ENCODE measurements at places on chromosomes 7 and 10. TPM values are rescaled to one million over a fixed set of nuclear protein-coding genes. Genes with fewer than 3 reads are reported as not detected.

- no peaks in the 10 kb centered on the region for H3K36me3 ChIP-seq
- peak overlapping the region; percentile 73 for H3K4me3 ChIP-seq
- H3K27ac ChIP-seq: no peak overlapping the region
- H3K27me3 ChIP-seq: peaks cover 24% of the 10 kb centered on the region
Observed at GRCh38 chr10:68560943-68561864, 1.1 kb downstream of the TET1 start.

GRCh38 chr10:102230264-102230860 lies 4.3 kb downstream of the ELOVL3 start:
- DNase-seq: peak; percentile 68
- H3K36me3 ChIP-seq: no peaks in the 10 kb centered on the region
- H3K4me1 ChIP-seq: peaks cover 29% of the 10 kb centered on the region
- peak overlapping the region; percentile 60 for H3K4me3 ChIP-seq
- H3K27ac ChIP-seq: peak overlapping the region; percentile 5
- no peaks in the 10 kb centered on the region for H3K27me3 ChIP-seq

- H3K27ac ChIP-seq: no peak overlapping the region
- H3K27me3 ChIP-seq: no peaks in the 10 kb centered on the region
- DNase-seq: no peak
- no peak overlapping the region for H3K4me3 ChIP-seq
Observed at GRCh38 chr10:74651565-74651964, 174.8 kb upstream of the KAT6B start.

- no peak overlapping the region for H3K27ac ChIP-seq
- no peaks in the 10 kb centered on the region for H3K27me3 ChIP-seq
- H3K4me1 ChIP-seq: no peaks in the 10 kb centered on the region
Observed at GRCh38 chr10:66678521-66678920, 247.3 kb upstream of the LRRTM3 start.

DNA sequence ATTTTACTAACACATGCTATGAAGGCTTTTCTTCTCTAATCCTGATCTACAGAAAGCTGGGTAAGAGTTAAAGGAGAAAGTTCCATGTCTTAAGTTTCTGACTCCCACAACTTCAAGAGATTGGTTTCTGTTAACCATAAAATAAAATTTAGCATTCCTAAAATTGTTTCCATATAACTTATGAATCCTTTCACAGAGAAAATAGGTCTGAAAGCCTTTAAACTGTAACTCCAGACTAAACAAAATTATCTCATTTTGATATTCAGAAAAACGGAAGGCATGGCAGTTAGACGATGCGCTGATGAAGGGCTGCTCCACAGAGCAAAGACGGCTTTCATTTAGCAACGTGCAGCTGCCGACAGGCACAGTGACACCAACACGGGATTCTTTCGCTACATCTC lies 133.3 kb downstream of the SLC25A13 start:
- peaks cover 8% of the 10 kb centered on the region for H3K36me3 ChIP-seq
- DNase-seq: no peak
- H3K4me1 ChIP-seq: no peaks in the 10 kb centered on the region
- H3K4me3 ChIP-seq: no peak overlapping the region

- no peak overlapping the region for H3K27ac ChIP-seq
- no peak for DNase-seq
- H3K36me3 ChIP-seq: peaks cover 21% of the 10 kb centered on the region
- H3K4me1 ChIP-seq: no peaks in the 10 kb centered on the region
- no peaks in the 10 kb centered on the region for H3K27me3 ChIP-seq
Observed at GRCh38 chr7:80206763-80207162, 72.1 kb downstream of the GNAI1 start.

DNA sequence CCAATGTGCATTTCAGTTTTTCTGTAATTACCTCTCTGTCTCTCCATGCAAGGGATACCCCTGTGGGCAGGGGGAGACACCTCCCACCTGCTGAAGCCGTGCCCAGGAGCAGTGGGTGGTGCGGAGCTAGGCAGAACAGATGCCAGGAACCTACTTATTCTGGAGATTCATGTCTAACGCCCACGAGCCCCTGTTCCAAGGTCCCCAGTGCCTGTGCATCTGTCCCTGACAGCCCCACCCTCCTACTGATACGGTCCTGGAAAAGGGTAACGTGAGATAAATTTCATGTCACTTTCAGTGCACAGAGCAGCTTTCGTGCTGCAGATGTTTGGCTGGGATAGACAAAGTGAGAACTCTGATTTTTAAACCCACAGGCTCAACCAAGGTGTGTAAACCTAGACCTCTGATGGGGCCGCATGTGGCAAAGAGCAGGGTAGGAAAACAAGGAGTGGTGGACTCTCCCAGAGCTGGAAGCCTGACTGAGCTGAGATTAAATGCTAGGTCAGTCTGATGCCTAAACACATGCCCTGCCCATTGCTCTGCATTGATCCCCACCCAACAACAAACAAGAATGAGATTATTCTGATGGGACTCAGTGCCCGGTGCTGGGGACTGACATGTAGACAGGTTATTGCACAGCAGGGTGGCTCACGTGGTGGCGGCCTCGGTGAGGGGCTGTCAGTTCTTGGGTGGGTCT lies 123.6 kb upstream of the GDF10 start:
- DNase-seq: no peak
- no peak overlapping the region for H3K27ac ChIP-seq
- H3K36me3 ChIP-seq: no peaks in the 10 kb centered on the region
- no peaks in the 10 kb centered on the region for H3K27me3 ChIP-seq
- no peaks in the 10 kb centered on the region for H3K4me1 ChIP-seq

DNA sequence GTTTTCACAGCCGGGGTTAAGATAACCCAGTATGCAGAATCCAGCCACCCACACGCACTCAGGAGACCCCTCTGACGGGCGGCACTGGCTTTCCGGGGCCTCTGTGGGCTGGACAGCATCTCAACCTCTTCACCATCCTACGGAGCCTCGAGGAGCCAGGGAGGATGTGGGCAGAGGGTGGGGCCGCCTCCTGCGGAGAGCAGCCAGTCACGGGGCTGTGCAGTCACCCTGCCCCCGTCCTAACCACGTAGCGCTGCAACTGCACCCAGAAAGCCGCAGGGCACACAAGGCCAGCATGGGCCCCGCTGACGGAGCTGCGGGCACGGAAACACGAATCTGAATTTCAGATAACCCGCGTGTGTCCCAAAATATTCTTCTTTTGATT lies 270.3 kb downstream of the ELFN1 start:
- DNase-seq: peak; percentile 56
- no peak overlapping the region for H3K4me3 ChIP-seq
- H3K27me3 ChIP-seq: no peaks in the 10 kb centered on the region
- no peaks in the 10 kb centered on the region for H3K4me1 ChIP-seq
- no peak overlapping the region for H3K27ac ChIP-seq

Gene NKX1-2
- total RNA-seq: not detected

Gene DNAJC30
- total RNA-seq: 13.9 TPM

Measured in psoas muscle (tissue), 8 donors.